Activated CD8-positive, alpha-beta memory T cell treated with anti-CD3 and anti-CD28 coated beads, Interleukin-2, amount 10 ng/mL, durations not matched to agents 7 days and 5 days (primary cell): ENCODE measurements at places on chromosomes 7 and 10.

DNA sequence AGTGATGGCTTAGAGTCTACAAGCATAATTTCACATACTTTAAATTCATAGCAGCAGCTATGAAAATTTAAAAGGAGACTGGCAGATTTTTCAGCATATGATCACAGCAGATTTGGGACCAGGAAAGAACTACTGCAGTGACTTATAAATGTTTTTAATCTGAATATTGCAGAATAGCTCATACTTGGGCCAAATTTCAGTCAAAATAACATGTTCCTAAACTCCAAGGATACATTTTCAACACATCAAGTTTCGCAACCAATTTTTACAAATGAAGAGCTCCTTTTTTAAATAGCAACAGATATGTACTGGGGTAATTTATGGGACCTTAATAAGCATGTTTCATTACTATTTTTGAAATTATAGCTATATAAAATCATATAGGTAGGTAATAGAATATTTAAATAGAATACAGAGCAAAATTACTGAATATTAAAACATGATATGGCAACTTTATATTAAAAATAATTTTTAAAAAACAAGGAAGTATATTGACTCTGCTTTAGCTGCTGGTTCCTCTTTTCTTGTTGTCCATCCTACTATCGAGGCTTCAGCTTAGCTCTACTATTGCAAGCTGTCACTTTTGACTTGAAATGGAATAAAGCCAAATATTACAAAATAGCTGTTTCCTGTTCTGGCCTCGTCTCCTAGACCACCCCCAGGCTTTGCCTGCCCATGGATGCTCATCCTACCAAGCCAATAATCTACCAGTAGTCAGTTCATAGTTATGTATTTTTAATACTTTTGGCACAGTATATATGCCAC lies 123.1 kb downstream of the NRBF2 start:
- no peak for DNase-seq

DNA sequence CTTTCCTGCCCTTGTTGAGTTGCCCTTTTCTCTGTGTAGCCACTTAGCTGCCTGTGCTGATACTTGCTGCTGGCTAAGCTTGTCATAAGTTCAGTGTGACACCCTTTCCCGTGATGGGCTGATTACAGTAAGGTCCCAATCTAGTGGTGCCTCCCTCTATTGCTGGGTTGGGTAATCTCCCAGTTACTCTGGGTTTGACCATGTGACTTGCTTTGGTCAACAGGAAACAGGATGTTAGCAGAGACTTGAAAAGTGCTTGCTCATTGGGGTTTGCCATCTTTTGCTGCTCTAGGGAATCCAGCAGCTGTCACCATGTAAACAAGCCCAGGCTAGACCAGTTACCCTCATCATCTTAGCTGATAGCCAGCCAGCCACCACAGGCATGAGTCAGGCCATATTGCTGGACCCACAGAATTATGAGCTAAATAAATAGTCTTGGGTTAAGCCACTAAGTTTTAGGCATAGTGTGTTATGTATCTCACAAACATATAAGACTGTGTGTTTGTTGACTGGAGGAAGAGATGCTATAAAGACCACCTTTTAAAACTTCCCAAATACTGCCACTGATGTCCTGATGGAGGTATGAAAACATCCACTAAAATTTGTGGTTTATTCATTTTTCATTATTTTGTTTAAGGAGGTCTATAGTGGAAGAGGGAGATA lies 4.0 kb upstream of the LEP start:
- DNase-seq = peak; percentile 75

GRCh38 chr7:154287356-154287755 lies 235.2 kb downstream of the DPP6 start:
- DNase-seq = no peak

- no peak for DNase-seq
Measured at GRCh38 chr10:76727038-76727437, 910.6 kb downstream of the KCNMA1 start.

GRCh38 chr7:96121752-96122151 lies 200.1 kb downstream of the SLC25A13 start:
- DNase-seq = no peak

DNA sequence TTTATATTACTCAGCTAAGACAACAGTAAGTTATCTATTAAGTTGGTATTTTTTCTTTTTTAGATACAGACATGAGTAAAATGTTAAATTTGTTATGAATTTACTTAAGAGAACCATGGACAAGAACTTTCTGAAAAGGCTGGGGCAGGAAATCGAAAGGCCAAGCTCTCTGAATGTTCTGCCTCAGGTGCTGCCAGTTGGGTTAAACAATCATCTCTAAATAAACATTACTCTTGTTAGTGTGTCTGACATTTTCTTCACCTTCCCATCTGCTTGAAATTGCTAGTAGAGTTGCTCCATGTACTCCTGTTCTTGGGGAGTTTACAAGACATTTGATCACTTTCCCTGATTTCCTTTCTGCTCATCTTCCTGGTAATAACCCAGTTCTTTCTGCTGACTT lies 87.5 kb downstream of the ANKRD7 start:
- DNase-seq = no peak
